ENCODE measurements at places on chromosomes 16 and 17.

DNA sequence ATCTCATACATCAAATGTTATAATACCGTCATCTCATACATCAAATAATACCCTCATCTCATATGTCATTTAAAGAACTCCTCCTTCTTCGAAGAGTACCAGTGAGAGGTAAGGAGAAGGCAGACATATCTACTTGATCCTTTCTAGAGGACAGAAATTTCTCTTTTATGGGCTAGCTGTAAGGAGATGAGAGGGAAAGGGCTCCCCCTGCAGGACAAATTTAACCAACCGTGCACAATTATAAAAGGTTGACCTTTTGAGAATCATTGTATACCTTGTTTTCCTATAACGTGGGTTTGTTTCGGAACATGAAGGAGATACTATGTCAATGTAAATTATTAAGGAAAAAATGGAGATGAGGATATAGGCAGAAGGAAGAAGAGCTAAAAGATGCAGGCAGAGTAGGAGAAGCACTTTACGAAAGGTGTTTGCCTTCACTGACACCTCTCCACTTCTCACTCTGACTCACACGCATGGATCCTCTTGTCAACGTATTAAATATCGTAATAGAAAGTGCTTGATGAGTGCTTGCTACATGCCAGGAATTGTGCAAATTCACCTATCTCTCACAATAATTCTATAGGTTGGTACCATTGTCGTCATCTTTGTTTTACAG is 465.9 kb upstream of the ERCC4 start:
- peak; percentile 7 for DNase-seq

- peak; percentile 70 for DNase-seq
Observed at GRCh38 chr17:56891751-56892150, 22.1 kb downstream of the TRIM25 start.

DNA sequence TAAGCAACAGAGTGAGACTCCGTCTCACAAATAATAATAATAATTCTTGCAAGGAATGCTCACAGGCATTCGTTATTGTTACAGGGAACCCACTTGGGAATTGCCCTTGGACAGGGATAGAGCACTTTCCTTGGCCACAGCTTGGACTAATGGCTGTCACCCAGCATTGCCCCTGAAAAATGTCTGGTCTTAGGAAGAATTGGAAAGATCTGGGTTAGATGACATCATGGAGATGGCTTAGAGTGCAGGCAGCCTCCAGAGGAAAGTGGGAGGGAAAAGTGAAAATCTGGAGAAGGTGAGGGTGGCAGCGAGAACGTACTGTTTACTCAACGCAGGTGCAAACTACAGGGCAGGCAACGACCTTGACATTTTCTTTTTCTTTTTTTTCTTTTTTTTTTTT is 59.3 kb upstream of the MRTFB start:
- DNase-seq, result no peak

DNA sequence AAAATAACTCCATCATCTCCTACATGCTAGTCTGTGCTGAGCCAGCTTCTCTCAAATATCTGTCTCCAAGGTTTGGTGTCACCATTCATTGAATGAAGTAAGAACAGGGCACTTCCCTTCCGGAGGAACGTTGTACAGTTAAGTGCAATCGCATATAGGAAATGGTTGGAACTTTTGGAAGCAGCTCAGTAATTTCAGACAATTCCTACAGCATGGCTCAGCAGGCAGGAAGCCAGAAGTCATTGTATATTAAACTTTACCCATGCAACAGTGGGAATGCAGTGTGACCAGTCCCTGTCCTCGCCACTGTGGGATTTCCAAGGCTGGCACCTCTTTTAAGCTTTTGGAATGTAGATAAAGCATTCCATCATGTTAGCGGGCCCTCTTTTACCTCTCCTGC is 51.1 kb upstream of the MYH2 start:
- DNase-seq, result no peak

DNA sequence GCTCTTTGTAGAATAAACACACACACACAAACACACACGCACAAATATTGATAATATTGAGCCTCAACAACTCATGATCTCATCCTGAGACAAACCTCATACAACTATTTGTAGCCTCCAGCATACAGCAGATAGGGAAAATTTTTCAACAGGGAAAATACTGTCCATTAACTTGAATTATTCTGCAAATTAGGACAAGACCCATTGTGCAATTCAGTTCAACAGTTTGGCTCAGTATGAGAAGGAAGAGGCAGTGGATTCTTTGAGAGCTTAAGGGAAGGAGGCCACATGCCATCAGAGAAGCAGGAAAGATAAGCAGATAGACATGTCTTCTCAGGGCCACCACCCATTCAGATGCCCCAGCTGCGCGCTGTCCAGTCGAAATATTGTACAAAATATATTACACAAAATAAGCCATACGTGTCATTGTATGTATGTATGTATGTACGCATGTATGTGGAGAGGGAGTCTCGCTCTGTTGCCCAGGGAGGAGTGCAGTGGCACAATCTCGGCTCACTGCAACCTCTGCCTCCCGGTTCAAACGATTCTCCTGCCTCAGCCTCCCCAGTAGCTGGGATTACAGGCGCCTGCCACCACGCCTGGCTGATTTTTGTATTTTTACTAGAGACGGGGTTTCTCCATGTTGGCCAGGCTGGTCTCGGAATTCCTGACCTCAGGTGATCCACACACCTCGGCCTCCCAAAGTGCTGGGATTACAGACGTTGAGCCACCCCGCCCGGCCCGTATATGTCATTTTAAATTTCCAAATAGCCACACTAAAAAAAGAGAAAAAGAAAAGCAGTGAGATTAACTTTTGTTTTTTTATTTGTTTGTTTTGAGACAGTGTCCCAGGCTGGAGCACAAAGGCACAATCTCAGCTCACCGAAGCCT is 1.8 kb downstream of the ZC3H7A start:
- DNase-seq, result no peak

DNA sequence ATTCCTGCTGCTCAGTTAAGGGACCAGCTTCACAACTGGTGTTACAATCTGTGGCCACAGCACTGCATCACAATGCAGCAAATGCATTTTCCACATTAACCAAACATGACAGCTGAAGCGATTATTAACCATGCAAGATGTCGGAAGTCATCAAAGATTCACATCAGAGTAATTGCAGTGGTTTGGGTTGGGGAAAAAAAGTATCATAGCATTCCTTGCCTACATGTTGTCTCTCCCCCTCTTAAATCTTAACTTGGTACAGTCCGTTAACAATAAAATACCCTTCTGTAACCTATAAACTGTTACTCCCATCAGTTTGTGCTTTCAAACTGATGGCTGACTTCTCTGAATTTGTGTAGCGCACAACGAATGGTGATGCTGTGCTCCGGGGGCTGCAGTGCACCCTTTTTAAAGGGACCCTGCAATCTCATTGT is 51.6 kb downstream of the NUP93 start:
- no peak for DNase-seq

GRCh38 chr17:11294826-11295225 is 53.8 kb downstream of the SHISA6 start:
- DNase-seq, result no peak

GRCh38 chr16:49513040-49513439 is 139.4 kb downstream of the C16orf78 start:
- peak; percentile 15 for DNase-seq

- DNase-seq, result no peak
Observed at GRCh38 chr17:41919165-41919817, 540 bp upstream of the ACLY start.

DNA sequence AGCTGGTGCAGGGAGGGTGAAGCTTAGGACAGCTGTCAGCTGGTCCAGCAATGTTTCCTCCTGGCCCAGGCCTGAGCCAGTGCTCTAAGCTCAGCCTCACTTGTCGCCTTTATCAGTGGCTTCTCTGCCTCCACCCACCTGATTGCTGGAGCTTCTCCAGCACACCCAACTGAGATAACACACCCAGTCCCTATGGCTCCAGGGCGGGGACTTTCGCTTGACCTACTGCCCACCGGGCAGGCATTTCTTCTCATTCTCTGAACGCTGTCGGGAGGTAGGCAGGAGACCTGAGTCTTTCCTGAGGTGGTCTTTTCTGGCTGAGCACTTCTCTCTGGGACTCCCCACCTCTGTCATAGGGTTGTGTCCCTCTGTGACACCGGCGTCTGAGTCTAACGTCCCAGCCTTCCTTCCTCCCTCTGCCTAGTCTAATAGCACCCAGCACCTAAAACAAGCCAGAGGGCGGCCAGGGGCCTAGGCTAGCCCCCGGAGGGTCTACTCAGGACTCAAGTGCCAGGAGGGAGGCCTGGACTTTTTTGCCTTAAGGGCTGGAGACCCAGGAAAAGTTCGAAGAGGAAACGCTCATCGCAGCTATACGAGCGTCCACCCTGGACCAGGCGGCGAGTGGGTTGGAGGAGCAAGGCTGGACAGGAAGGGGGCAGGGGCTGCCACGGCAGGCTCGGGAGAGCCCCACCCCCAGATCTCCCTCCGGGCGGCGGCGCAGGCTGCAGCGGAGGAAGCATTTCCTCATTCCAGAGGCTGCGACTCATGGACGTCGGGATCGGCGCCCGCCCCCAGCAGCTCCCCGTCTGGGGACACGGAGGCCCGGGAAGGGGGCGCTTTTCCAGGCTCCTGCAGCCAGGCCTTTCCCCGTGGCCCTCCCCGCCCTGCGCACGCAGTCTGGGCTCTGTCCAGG is 756 bp downstream of the TAX1BP3 start:
- peak; percentile 12 for DNase-seq

DNA sequence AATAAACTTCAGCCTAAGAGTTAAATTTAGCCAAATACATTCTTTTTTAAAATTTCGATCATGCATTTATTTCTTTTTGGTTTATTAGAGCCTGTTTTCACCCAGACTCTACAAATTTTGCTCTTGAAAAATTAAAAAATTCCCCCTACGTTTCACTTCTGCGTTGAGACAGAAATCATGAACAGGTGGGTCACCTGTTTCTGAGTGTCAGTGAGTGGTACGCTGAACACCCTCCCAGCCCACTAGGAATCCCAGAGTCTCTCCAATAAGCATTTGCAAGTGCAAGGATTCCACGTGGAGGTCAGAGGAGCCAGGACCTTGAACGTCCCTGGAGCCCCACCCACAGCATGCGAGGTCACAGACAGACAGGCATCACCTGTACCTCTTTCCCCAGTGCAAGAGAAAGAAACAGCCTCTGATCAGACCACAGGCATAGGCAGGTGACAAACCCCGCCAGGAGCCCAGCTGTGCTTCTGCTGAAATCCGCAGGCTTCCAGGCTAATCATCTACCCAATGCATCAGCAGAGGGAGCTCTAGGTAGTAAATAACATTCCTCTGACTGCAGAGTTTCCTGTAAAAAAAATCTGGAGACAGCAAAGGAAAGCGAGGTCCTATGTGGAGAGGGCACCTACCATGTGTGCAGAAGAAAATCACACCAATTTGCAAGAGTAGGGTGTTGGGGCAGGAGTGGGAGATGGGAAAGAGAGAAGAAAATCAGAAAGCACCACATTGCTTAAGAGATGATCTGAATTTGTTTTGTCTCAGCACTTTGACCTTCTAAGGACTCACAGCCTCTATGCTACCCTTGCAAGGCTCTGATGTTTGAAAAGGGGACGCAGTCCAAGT is 5.9 kb upstream of the XYLT1 start:
- peak; percentile 71 for DNase-seq

DNA sequence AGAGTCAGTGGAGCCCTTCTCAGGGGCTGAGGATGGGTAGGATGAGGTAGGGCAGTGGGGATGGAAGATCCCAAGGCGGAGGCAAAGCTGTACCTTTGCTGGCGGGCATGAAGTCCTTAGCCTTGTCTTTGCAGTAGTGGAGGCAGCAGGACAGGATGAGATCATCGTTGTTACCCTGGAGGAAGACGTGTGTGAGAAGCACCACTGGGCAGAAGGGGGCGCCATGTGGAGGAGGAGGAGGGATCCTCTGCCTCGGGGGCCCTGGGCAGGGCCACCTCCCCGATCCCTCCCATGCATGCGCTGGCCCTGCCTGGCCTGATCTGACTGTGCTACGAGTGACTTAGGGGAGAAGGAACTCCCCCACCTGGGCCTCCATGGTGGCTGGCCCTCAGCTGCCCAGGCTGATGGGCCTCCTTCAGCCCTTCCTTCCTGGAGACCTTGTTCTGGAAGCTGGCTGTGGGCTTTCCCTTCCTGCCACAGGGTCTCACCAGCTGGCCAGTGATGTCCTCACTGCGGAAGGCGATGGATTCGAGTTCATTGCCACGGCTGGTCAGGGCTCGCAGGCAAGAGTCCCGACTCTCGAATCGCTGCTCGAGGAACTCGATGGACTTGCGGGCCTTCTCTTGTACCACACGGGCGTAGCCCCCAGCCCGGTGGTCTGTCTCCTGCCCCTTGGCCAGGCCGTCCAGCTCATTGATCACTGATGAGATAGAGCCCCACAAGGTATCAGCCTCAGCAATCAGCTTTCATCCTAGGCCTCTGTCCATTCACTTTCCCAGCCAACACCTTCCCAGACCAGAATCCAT is 10.3 kb downstream of the HIC1 start:
- DNase-seq, result peak; percentile 56

DNA sequence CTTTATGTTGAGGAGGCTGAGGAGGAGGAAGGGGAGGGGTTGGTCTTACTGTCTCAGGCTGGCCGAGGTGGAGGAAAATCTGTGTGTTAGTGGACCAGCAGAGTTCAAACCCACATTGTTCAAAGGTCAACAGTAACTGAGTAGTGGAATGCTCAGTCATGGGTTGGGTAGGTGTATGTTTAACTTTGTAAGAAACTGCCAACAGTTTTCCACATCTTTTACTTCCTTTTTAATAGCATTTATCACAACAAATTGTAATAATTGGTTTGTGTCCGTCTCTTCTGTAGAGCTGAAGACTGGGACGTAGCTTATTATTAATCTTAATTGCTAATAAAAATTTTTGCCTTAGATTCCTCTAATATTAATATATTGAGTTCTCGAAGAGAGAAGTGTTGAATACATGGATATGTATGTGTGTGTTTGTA is 5.3 kb downstream of the ATP6V0A1 start:
- DNase-seq, result no peak

GRCh38 chr16:27193300-27193990 is 9.9 kb upstream of the KDM8 start:
- DNase-seq, result no peak

GRCh38 chr16:19396555-19397011 is 21.1 kb upstream of the TMC5 start:
- no peak for DNase-seq

DNA sequence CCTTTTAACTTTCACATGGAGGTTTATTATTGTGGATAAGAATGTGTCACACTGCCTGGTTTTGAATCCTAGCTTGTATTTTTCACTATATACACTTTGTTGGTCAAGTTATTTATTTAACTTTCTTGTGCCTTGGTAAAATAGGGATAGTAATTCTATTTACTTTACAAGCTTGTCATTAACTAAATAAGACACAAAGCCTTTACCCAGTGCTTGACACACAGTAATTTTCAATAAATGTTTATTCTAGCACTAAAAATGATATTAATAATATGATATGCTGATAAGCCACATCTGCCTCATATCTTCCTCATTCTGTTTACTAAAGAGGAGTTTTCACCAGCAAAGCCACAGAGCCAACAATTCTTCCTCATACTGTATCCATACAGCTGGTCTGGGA is 27.8 kb downstream of the MYH10 start:
- DNase-seq, result no peak

GRCh38 chr16:59296888-59297287 is 562.8 kb upstream of the GOT2 start:
- no peak for DNase-seq

DNA sequence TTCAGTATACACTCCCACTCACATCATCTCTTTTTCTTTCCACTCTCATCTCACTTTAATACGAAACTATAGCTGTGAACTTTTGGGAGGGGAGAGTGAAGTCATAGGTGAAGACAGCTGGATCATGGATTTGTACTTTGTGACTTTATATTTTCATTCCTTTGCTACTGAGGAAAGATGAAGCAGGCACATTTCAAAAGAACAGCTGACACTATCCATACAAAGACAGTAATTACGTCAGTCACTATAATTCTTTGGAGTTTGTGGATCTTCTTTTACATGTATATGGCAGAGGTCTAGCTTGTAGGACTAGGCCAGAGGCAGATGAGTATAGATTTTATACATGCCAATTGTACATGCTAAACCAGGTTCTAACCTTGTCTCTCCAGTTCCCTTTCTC is 346.3 kb downstream of the BCAS3 start:
- no peak for DNase-seq

Data from CD4-positive, alpha-beta T cell treated with Interleukin-17A for 4 hours (primary cell).